ENCODE measurements at places on chromosomes 2 and 18.
A peak's percentile ranks its signal among the peaks of the same experiment; 100 is the strongest.

GRCh38 chr18:32372381-32373061 lies 98.2 kb downstream of the GAREM1 start:
- no peak for DNase-seq

DNA sequence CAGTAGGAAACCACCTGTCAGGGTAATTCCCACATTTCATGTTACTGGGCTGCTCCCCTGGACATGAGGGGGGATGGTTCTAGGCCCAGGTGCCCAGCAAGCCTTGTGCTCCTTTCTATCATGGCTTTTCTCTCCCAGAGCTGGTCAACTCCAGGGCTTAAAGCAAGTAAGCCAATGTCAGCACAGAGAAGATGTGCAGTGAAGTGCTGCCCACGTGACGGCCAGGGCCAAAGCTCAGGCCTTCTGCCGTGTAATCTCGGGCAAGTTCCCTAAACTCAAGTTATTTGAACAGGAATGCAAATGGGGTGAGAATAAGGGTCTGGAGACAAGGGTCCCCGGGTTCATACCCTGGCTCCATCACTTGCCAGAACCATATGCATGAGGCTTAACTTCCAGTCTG lies 16.5 kb downstream of the SFXN5 start:
- no peak for DNase-seq

GRCh38 chr2:145085612-145086011 lies 565.7 kb upstream of the ZEB2 start:
- no peak for DNase-seq

DNA sequence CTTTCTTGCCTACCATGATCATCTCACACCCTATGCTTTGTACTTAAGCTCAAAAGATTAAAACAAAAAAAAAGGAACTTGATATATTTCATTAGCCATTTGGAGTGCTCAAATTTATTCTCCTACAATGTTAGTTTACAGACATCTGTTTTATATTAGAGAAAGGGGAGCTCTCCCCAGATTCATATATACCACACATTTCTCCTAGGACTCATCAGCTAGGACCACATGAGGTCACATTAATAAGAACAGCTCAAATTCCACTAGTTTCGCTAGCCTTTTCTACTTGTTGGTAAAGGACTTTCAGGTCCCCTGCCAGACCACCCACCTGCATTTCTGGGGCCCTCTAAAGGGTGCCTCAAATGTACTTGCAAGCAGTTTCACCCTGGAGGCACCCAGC lies 151.2 kb upstream of the MMADHC start:
- DNase-seq, result no peak

DNA sequence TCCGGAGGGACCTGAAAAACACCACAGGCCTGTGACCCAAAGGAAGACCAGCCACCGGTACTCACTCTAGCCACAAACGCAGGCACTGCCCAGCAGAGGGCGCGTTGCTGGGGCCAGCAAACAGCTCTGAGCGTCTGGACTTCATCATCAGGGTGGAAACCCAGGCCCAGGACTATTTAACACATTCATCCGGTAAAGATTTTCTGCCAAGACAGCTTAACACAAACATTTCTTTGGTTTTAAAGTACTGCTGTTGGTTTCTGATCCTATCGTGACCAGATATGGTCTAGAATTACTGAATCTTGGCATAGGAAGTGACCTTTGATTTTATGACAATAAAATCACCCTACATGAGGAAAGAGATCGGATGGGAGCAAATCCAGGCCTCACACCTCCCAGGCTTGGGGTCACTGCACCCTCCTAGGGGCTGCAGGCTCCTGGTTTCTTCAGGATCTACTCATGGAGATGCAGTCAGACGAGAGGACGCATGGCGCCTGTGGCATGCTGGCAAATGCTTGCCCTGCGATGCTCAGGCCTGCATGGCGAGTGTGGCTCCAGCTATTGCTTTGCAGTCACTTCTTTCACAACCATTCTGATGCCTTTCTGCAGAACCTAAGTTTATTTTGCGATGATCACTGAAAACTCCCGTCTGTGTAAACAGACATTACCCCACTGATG lies 130.4 kb downstream of the COL4A4 start:
- DNase-seq, result peak; percentile 25

DNA sequence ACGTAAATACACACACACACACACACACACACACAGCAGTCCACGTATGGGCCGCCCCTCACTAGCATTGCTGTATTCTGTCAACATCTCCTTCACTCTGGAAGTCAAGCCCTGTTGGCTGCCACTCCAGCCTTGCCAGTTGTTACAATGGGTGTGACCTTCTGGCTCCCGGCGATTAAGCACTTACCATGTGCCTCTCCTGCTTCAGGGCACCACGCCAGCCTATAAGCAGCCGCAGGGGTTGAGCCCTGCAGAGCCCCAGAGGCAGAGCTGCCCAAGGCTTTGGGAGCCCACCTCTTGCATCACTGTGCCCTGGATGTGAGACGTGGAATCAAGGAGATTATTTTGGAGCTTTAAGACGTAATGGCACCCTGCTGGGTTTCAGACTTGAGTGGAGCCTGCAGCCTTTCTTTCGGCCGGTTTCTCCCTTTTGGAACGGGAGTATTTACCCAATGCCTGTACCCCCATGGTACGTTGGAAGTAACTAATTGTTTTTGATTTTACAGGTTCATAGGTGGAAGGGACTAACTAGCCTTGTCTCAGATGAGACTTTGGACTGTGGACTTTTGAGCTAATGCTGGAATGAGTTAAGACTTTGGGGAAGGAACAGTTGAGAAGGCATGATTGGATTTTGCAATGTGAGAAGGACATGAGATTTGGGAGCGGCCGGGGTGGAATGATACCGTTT lies 54.5 kb upstream of the ROCK2 start:
- no peak for DNase-seq

DNA sequence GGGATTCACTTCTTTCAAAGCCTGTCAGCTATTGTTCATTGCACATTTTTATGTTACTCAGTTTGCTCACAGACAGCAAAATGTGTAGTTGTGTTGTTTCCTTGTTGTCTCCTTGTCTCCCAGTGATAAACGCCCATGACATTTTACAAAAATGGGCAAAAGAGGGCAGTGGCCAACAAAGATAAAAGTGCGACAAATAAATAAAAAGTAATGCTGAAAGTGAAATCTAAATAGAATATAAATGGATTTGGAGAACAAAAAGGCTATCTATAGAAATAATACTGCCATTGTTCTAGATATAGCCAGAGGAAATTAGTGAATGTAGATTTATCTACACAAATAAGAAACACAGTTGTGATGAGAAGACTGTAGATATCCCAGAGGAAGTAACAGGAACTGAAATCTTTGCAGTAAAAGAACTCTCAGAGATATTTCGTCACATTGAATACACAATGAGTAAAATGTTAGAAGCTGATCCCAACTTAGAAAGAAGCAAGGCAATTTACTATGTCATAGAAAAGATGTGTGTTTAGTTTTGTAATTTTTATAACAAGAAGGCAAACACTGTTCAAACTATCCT lies 1186.2 kb upstream of the FAM98A start:
- no peak for DNase-seq

DNA sequence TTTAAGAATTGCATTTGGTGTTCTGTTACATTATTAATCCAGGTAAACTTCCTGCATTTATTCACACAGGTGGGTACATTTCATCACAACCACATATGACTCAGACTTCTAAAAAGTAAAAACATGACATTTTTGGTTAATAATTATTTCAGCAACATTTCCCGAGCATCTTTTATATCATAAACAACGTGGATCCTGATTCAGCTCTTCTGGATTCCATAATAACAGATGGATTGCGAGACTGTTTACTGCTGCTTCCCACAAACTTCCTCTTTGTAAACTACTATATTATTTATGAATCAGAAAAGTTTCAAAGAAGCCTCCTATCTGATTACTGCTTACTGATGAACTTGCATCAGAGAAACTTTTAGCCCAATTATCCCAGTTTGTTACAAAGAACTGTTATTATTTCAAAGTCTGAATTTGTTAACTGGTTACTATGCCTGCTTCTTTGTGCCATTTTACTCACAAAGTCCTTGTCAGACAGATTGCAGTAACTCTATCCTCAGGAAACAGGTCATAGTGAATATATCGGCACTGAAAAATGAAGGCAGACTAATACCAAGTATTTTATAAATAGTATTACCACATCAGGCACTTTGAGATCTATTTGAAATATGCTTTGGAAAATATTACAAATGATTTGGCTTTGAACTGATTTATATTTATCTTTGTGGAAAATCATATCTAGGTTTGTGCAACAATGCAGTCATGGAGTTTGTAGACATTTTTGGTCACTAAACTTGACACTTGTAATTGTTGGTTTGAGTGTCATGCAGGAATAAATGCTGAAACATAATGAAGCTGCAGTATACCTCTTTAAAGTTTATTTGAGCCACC lies 511.6 kb downstream of the PLCL1 start:
- no peak for DNase-seq

DNA sequence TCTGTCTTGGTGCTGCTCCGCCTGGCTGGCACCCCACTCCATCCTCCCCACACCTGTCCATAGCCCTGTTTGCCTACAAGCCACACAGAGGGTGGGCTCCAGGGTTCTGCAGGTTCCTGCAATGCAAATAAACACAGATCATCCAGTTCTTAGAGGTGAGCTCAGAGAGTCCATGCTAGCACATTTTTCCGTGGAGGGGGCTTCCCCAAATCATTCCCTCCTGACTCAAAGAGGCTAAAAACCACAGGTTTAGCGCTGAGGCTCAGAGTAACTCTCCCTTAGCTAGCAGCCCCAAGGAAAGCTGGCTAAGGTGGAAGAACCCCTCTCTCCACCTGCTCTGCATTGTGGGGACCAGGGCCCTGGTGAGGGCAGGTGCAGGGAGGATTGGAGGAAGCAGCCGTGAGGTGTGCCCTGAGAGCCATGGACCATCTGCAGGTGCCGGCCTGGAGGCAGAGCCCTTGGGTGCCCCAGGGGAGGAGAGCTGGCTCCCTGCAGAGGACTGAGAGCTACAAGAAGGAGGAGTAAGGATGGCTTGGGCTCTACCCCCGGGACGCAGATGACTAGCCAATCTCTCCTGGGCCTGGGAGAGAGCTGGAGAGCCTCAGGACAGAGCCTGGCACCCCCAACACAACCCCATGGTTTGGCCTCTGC lies 23.8 kb upstream of the TEX44 start:
- no peak for DNase-seq
